Stimulated activated CD8-positive, alpha-beta memory T cell treated with anti-CD3 and anti-CD28 coated beads, Interleukin-7, amount 100 ng/mL, for 4 hours (primary cell): ENCODE measurements at places on chromosomes 7 and 10.
A peak's percentile ranks its signal among the peaks of the same experiment; 100 is the strongest.

DNA sequence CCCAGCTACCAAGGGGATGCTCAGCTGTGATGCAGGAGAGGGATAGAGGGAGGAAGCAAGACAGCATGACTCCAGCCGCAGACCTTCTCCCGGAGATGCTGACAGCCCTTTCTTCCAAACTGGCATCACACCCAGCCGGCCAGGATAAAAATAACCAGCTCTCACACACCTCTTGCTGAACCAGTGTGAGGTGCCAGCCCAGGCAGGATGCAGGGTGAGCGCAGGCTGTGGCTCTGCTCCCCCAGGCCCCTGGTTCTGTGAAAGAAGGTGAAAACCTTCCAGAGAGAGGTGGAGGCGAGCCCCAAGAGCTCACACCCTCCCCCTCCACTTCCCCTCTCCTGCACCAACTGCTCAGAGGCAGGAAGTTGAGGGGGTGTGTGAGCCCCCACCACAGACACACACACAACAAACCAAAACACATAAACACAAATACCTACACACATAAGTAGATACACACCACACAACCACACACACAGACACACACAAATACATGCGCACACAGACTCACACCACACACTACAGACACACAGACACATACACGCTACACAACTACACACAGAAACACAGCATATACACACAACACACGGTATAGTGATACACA lies 4.0 kb downstream of the GPR15LG start:
- peak; percentile 27 for DNase-seq

DNA sequence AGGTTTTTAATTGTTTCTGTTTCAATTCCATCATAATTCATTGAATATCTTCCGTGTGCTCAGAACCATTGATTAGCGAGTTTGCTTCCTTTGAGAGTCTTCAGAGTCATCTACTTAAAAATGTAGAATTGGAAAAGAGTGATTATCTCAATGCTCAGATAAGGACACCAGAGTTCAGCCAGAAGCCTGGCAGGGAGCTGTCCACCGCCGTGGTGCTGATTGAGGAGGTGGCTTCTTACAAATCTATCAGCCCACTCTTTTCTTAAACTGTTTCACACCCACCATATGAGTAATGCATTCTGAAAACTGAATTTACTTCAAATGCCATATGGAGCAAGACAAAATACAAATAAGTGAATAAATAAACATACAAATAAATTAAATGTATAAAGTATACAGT lies 79.3 kb downstream of the INSYN2A start:
- DNase-seq: no peak

GRCh38 chr7:64870656-64871055 lies 32.4 kb upstream of the ZNF273 start:
- DNase-seq: no peak

DNA sequence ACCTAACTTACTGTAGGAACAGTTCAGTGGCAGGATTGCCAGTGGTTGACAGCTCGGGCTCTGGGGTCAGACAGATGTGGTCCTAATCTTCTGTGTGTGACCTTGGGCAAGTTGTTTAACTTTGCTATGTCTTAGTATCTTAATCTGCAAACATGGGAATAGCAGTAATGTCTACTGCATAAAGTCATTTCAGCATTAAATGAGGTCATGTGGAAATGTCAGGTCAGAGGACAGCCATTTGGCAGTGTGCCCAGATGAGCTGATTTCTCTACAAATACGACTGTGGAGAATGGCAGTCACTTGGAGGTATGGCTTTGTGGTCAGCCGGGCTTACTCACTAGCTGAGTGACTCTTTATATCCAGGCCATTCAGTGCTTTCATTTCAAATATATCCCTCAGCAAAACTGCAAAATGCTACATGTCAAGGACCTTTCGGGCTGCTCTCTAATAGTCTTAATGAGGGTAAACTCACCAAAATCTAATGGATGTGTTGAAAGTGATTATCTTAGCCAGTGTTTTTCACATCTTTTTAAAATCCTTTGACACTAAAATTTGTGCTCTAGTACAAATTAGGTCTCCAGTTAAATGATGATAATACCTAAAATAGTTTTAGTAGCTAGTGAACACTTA lies 171.4 kb downstream of the ST7 start:
- DNase-seq: peak; percentile 34

GRCh38 chr7:22718200-22718711 lies 8.7 kb upstream of the IL6 start:
- DNase-seq: no peak

GRCh38 chr7:51545131-51545530 lies 228.5 kb upstream of the COBL start:
- no peak for DNase-seq

GRCh38 chr7:151275813-151276577 lies 27.5 kb upstream of the SMARCD3 start:
- no peak for DNase-seq

- no peak for DNase-seq
Observed at GRCh38 chr7:134702366-134703240, 56.0 kb downstream of the BPGM start.

GRCh38 chr7:92002720-92003119 lies 62.1 kb downstream of the AKAP9 start:
- no peak for DNase-seq

DNA sequence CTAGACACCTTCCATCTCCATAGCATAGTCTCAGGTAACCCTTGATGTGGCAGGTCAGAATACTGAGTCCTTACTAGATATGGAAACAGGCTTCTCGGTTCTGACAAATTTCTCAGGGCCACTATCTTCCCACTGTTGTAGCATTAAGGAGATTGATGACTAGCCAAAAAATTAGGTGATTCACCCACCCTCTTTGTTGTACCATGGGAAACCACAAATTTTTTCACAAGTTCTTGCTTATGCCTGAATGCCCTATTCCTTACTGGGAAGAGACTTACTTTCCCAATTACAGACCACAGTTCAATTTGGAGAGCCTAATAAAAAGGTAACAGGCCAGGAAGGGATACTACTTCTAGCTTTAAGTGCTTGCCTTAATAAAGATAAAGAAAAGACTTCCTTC lies 948.8 kb downstream of the GRM8 start:
- DNase-seq: no peak

DNA sequence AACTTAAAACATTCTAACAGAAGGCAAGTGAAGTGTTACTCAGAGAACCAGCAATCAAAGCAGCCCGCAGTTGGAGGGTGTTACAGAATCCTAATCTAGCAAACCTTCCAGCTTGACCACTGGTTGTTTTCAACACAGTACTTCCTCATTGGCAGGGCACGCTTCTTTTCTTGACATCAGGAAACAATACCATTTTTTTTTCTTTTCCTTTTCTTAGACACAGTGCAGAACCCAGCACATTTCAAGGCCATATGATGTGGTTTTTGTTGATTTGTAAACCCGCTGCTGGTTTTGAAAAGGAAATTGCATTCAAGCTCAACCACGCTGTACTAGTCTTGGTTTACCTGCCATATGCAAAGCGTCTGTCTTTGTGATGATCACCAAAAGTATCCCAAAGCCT lies 33.4 kb downstream of the RHOBTB1 start:
- no peak for DNase-seq

- no peak for DNase-seq
Observed at GRCh38 chr10:35426657-35427056, 90.3 kb downstream of the CCNY start.

GRCh38 chr7:134180376-134180775 lies 53.2 kb downstream of the LRGUK start:
- DNase-seq: no peak

- no peak for DNase-seq
Observed at GRCh38 chr10:43119416-43120115, 18.7 kb upstream of the CSGALNACT2 start.

GRCh38 chr7:117582219-117582704 lies 102.4 kb downstream of the CFTR start:
- no peak for DNase-seq

- DNase-seq: no peak
Observed at GRCh38 chr7:34361663-34362250, 296.3 kb upstream of the NPSR1 start.
